ENCODE measurements at places on chromosomes 2 and 18.

DNA sequence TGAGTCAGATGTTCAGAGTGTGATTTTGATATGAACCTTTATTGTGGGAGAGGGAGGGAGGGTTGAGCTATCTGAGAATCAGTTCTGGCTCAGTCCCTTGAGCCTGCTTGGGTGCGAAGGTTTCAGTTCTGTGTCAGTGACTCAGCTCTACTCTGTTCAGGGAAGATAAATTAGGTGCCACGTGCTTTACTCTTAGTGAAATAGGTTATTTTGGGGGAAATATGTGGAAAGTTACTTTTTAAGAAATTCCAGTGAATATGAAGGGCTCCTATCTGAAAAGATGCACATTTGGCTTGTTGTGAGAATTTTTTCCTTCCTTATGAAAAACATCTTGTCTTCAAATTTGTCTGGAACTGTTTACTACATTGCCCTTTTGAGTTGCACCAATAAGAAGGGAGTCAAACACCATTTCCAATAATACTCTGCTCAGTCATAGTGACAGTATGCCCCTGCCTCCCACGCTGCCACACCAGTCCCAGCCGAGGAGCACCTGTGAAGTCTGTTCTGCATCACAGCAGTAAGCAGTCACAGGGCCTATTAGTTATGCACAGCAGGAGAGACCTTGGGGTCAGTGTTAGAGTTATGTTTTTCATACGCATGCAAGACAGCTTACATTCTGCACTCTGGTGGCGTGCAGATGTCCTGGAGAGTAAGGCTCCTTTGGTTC, 32.8 kb upstream of the DNAH7 start:
- peak; percentile 20 for DNase-seq

DNA sequence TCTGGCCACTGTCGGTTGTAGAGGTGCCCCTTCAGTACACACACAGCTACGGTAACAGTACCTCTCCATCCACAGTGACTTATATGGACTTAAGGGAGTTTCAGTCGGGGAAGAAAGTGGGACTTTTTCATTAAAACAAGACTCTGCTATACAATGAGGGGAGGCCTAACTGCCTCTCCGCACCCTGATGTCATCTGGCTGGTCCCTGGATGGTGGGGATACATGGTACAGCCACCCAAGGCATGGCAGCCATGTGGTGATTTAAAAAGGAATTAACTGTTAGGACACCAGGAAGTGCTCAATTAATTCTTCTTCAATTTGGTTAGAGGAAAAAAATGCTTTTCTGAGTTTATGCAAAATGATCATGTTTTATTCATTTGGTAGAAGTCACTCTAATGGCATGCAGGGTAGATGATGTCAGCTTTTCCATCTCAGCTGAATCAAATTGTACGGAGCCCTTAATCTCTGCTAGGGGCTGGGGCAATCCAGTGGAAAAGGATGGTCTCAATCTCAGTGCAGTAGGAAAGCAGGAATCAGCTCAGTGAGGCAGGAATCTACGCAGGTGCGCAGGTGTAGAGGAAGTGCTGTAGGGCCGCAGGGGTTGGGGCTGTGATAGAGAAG, 243.9 kb downstream of the PRKCE start:
- DNase-seq = no peak

GRCh38 chr2:214103276-214104001, 307.4 kb upstream of the VWC2L start:
- no peak for DNase-seq

- no peak for DNase-seq
Measured at GRCh38 chr2:54015798-54016699, 45.3 kb upstream of the PSME4 start.

GRCh38 chr2:235877275-235877802, 290.8 kb downstream of the GBX2 start:
- no peak for DNase-seq

GRCh38 chr2:26178746-26179436, 6.0 kb downstream of the GAREM2 start:
- DNase-seq = no peak

DNA sequence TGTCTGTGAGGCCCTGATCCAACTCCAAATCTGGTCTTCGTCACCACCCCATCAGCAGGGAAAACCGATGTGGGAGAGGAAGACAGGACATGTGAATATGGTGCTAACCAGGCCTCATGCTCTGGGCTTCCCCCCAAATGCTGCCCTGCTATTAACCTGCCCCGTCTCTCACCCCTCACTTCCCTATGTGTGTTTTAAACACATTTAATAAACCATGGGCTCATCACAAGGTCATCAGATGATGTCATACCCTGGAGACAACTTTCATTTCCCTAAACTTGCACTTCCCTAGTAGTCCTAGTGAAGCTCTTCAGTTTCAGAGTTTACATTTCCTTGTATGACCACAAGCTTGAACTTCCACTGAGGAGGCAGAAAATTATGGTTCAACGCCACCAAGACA, 49.9 kb downstream of the CD8B2 start:
- no peak for DNase-seq

DNA sequence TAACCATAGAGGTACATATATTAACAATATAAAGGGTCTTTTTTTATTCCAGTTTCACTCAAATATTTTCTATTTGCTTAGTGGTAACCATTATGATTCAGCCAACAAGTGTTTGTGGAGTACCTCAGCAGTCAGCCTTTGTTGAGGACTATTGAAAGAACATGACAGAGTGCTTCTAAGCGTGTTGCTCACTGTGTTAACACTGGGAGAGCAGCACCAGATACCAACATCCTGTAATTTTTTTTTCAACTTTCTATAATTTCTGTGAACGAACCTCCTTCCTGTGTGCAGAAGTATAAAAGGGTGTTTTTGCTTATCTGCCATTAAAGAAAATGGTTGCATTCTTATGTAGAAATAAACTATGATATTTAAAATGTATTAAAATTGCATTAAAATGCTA, 239.0 kb downstream of the PHLPP1 start:
- DNase-seq = no peak

GRCh38 chr2:98445177-98445682, 572 bp downstream of the INPP4A start:
- DNase-seq = no peak

DNA sequence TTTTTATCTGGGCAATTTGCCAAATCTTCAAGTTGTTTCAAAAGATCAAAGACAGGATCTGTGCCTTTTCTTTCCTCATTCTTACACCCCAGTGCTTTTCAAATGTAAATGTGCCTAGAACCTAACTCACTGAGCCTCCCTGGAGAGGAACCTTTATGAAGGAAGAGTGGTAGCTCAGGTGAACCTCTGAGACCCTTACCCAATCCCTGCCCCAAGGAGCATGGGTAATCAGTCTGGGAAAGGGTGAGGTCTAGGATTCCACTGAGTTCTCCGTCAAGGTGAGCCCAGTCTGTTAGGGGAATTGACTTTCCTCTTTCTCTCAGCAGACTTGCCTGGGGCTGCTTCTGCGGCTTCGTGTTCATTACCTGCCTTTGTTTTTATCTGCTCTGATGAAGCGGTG, 88.1 kb upstream of the MAP4K4 start:
- DNase-seq = no peak

DNA sequence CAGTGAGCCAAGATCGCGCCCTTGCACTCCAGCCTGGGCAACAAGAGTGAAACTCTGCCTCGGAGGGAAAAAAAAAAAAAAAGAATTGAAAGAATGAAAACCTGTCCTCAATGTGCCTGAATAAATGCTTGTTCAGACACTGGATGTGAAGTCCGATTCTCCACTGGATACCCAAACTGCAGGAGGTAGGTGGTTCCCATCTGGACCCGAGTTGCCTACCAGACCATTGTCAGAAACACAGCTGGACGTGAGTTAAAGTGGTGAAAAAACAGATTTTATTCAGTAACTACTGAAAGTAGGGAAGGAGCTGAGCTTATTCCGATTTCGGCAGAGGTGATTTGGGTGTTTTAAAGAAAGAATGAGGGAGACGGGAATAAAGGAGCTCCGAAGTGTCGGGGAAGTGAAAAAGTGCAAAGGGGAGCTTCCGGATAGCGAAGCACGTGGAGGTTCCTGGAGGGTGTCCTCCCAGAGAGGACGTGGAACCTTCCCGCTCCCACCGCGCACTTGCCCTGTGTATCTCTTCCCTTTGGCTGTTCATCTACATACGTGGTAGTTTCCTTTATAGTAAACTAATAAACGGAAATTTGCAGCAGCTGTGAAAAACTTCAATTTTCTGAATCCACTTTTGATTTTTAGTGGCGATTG, 10.4 kb upstream of the ZDBF2 start:
- DNase-seq = no peak

DNA sequence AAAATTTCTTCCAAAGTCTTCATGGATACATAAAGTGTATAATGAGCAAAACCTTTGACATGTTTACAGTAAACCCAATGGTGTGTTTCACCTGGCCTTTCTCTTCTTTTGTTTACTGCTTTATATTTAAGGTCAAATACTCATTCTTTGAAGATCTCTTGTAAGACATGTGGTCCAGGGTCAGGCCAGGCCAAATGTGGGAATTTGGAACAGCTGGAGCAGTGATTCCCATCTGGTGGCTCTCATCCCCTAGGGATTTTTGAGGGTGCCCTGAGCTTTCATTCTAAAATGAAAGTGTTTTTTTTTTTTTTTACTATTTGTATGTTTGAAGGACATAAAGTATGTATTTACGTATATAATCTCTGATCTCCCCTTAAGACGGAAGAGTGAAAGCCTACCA, 13.8 kb upstream of the MGAT5 start:
- no peak for DNase-seq

DNA sequence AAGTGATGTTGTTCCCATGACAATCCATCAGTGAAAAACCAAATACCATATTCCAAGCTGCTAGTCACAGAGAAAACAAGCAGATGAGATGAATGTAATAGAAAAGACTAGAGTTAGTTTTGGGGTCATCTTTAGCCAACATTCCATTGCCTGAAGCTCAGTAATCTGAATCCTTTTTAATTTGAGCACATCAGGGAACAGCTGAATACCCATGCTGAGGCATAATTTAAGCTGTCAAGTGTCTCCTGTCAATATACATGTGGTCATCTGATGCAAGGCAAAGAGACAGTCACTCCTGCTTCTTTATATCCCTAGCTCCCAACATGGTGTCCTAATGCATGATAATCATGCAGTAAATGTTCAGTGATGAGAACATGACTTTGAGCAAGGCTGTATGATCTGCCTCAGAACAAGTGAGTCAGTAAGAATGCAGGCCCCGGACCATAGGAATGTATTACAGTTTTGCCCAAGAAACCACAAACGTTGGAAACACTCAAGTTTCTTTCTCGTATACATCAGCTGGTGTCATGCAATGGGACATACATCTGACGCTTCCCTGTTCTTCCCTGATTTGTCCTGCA, 48.0 kb downstream of the CDK15 start:
- no peak for DNase-seq

GRCh38 chr2:212892193-212892592, 259.2 kb downstream of the IKZF2 start:
- no peak for DNase-seq

DNA sequence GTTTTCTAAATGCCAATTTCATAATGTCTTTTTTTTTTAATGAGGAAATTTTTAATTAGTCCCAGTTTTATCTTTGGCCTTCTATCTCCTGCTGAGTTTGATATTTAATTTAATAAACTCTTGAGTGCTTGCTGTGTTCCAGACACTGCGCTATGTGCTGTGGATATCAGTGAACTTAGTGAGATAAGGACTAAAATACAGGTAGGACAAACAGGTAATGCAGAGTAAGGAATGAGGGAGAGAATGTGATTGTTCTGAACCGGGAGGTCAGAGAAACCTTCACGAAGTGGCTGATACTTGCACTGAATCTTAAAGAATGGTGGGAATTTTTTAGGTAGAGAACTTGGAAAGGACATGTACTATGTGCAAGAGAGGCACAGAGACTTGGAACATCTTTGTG, 28.2 kb downstream of the TTC27 start:
- DNase-seq = no peak

DNA sequence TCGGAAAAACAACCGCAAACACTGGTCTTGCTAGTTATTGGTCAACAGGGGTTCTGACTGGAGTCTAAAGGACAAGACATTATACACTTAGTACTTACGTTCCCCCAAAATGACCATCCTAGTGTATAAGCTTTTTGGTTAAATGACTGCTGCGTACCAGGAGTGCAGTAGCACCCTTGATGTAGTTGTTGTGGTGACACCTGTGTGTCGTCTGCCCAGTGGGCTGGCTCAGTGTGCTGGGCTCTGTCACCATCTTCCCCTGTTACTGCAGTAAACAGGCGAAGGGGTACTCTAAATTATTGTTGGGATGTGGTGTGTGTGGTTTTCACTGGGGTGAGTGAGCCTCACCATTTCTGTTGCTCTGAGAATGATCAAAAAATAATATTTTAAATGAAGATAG, 76.2 kb downstream of the MAPRE2 start:
- DNase-seq = no peak

DNA sequence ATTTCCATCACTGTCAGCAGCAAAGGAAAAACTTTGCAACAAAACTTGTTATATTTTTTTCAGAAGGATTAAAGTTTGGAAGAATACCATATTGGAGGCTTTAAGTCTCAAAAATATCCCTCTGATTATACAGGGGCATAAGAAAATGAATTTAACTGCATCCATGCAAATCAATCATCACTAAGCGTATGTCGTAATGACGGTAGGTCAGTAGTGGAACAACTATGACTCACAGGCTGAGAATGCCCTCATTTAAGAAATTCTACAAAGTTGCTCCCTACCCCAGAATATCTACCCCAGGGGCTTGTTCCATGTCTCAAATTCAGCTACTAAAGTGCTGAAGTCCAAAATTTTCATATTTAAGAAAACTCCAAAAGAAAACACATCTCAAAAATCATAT, 12.5 kb upstream of the NAB1 start:
- DNase-seq = no peak

DNA sequence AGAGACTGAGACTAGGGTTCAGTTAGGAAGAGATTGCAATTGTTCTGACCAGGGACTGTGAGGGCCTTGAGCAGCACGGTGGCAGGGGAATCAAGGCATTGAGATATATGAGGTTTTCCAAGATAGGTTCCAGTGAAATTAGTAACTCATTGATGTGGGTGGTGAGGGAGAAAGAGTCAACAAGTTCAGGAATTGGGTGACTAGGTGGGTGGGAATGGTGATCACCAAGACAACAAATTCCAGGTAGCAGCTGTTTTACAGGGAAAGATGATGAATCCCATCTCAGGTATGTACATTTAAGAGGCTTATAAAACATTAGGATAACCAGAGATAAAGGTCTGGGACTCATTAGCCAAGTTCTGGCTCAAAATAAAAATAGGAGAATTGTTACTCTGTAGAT, 251.5 kb upstream of the MGAT5 start:
- DNase-seq = no peak

GRCh38 chr2:4962419-4962818, 729.8 kb upstream of the SOX11 start:
- DNase-seq = no peak

DNA sequence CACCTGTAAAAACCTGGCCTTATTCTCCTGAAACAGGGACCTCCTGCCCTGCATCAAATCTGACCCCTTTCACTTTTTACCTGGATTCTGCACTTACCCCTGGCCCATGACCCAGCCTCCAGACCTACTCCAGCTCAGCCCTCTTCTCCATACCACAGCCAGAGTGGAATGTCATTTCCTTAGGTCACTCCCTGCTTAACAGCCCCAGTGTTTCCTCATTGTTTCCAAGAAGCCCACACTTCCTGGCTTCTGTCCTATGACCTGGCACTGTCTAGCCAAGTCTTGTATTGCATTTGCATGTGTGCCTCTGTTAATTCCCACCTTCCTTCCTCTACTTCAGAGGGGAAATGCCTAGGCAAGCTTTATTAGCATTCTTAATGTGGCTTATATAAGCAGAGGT, 51.4 kb upstream of the TRIB2 start:
- no peak for DNase-seq
